Activated naive CD8-positive, alpha-beta T cell treated with anti-CD3 and anti-CD28 coated beads for 36 hours (primary cell): ENCODE measurements at places on chromosomes 7 and 10. TPM values are rescaled to one million over a fixed set of nuclear protein-coding genes. Genes with fewer than 3 reads are reported as not detected.
A peak's percentile ranks its signal among the peaks of the same experiment; 100 is the strongest.

GRCh38 chr7:150855476-150856302 is 3.4 kb downstream of the AOC1 start:
- DNase-seq = no peak
- no peaks in the 10 kb centered on the region for H3K4me1 ChIP-seq
- no peak overlapping the region for H3K4me3 ChIP-seq
- H3K27me3 ChIP-seq = peaks cover 20% of the 10 kb centered on the region
- no peak overlapping the region for H3K27ac ChIP-seq

DNA sequence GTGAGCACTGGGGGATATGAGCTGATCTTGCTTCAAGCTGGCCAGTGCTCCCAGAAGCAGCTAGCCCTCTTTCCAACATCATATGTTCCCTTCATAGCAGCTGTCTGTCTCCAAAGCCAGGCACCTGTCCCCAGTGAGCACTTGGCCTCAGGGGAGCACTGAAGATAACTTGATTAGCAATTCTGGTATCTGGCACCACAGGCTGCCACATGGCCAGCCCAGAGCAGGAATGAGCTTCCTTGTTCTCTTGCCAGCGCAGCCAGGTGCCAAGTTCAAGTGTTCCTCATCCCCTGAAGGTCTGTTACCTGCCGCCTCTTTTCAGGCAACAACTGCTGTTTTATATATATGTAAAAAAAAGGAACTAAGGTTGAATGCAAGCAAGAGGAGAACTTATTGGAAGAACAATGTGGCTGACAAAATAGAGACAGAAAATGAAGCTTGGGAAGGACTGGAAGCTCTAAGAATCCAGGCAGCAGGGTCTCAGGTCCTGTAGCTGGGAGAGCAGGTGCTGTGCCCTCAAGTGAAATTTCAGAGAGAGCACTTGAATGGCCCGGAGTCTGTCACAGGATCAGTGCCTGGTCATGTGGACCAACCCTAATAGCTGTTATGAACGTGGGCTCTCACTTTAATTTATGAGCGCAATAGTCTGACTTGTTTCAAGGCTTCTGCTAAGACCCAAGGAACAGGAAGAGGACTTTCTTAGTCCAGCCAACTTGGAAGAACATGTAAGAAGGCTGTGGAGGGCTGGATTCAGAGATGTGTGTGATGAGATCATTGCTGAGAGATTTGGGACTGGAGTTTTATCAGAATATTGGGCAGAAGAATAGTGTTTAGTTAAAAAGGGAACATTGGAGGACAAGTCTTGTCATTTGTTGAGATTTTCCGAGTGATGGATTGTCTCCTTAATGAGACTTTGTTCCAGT is 267.2 kb downstream of the GLRX3 start:
- H3K4me1 ChIP-seq = no peaks in the 10 kb centered on the region
- peaks cover 3% of the 10 kb centered on the region for H3K27me3 ChIP-seq
- H3K27ac ChIP-seq = no peak overlapping the region
- DNase-seq = no peak
- H3K36me3 ChIP-seq = no peaks in the 10 kb centered on the region
- no peak overlapping the region for H3K4me3 ChIP-seq

DNA sequence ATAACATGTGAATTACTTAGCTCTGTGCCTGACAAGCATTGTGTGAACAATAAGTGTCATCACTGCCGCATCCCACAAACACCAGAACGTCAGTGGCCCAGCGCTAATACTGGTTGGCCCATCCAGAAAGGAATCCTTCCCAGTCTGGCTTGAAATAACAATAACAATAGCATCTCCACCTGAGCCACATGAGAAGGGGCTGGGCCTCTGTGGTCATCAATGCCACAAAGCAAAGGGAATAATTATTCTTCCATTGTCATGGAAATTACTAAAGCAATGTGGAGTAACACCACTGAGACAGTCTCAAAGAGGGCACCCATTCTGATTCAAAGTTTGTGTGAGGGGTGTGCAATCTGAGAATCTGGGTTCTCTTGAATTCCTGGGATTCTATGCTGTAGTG is 105.7 kb upstream of the INHBA start:
- H3K36me3 ChIP-seq = no peaks in the 10 kb centered on the region
- no peak overlapping the region for H3K4me3 ChIP-seq
- no peaks in the 10 kb centered on the region for H3K4me1 ChIP-seq
- H3K27ac ChIP-seq = no peak overlapping the region

DNA sequence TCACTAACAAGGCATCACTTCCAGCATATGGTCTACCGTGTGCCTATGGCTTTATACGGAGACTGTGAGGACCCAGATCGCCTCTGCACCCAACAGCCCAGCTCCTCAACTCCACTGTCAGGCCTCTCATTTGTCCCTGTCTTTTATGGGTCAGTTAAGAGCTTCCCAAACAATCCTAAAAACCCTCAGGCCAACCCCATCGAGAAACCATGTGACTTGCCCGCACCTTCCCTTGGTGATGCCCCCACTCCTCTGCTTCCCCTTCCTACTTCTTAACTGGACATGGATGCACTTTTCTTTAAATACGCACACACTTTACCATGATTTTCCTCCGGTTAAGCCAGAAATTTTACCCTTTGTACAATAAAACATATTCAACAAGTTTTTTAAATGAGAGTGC is 46.8 kb downstream of the BAIAP2L1 start:
- DNase-seq = no peak
- no peak overlapping the region for H3K27ac ChIP-seq
- H3K36me3 ChIP-seq = no peaks in the 10 kb centered on the region

DNA sequence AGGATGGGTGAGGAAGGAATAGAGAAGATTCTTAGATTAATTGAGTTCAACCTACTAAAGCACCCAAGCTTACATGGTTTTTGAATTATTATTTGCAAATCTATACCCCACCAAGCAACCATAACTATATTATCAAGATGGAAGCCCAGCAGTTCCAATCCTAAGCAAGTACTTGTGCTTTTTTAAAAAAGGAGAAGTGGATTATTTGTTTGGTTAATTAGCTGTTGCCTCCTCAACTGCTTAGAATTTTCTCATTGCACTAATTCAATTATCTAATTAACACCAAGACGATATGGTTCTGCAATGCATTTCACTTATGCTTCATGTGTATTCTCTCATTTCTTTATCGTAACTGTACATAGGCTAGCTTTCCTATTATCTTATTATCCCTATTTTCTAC is 27.3 kb upstream of the WIPF3 start:
- peaks cover 22% of the 10 kb centered on the region for H3K27me3 ChIP-seq
- H3K36me3 ChIP-seq = no peaks in the 10 kb centered on the region
- no peak overlapping the region for H3K4me3 ChIP-seq
- no peaks in the 10 kb centered on the region for H3K4me1 ChIP-seq
- no peak overlapping the region for H3K27ac ChIP-seq

DNA sequence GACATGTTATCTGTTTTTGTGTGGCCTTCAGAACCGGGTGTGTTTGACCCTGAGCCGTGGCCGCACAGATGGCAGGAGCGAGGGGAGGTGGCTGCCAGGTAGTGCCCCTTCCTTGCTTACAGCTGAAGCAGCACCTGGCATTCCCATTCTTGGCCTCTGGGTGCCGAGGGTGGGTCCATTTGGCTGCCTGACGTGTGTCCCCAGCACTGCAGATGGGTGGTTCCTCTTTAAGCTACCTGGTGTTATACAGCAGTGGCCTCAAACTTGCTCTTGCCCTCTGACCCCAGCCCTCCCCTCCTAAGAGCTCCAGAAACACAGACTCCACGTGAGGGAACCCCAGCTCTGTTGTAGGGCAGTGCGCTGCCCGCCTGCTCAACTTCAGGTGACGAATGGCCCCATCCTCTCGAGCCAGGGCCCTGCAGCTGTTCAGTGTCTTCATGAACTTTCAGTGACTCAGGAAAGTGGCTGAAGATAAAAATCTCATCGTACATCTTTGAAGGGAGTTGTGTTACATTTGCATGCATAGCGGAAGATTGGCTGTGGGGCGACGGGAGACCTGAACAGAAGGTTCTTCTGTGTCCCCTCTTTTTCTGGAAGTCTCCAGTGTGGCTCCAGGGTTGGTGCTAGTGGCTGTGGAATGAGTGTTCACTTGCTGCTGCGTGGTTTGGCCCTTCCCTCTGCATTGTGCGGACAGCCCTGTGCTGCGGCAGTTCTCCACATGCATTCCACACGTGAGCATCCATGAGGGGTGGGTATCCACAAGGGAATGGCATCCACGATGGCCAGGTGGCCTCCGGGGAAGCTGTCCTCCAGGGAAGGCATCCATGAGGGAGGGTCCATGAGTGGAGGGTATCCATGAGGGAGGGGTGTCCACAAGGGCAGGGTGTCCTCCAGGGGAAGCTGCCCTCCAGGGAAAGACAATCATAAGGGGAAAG is 91.6 kb downstream of the INPP5A start:
- no peak overlapping the region for H3K4me3 ChIP-seq
- peaks cover 31% of the 10 kb centered on the region for H3K4me1 ChIP-seq
- no peaks in the 10 kb centered on the region for H3K27me3 ChIP-seq

Gene MET
- 0.58 TPM for total RNA-seq

- no peaks in the 10 kb centered on the region for H3K27me3 ChIP-seq
- H3K27ac ChIP-seq = no peak overlapping the region
- H3K4me1 ChIP-seq = no peaks in the 10 kb centered on the region
- DNase-seq = no peak
- H3K36me3 ChIP-seq = no peaks in the 10 kb centered on the region
Measured at GRCh38 chr7:139321071-139321745, 19.9 kb upstream of the FMC1 start.

Gene PSD
- 5.2 TPM for total RNA-seq

GRCh38 chr10:76088980-76089379 is 657.6 kb downstream of the LRMDA start:
- H3K36me3 ChIP-seq = no peaks in the 10 kb centered on the region
- DNase-seq = no peak
- no peak overlapping the region for H3K4me3 ChIP-seq
- peaks cover 2% of the 10 kb centered on the region for H3K4me1 ChIP-seq

GRCh38 chr7:24108906-24109376 is 175.0 kb upstream of the NPY start:
- H3K4me1 ChIP-seq = no peaks in the 10 kb centered on the region
- H3K27me3 ChIP-seq = peaks cover 9% of the 10 kb centered on the region
- H3K4me3 ChIP-seq = no peak overlapping the region
- no peaks in the 10 kb centered on the region for H3K36me3 ChIP-seq

Gene AGAP3
- total RNA-seq = 25.3 TPM

- H3K4me1 ChIP-seq = no peaks in the 10 kb centered on the region
- no peak overlapping the region for H3K4me3 ChIP-seq
- no peak overlapping the region for H3K27ac ChIP-seq
Measured at GRCh38 chr7:141915565-141915964, 634 bp upstream of the OR9A4 start.

Gene AOAH
- total RNA-seq = 7.1 TPM

GRCh38 chr7:130393101-130393561 is 12.8 kb downstream of the CPA1 start:
- peaks cover 6% of the 10 kb centered on the region for H3K36me3 ChIP-seq
- DNase-seq = no peak
- H3K27ac ChIP-seq = peak overlapping the region; percentile 0
- H3K27me3 ChIP-seq = no peaks in the 10 kb centered on the region

DNA sequence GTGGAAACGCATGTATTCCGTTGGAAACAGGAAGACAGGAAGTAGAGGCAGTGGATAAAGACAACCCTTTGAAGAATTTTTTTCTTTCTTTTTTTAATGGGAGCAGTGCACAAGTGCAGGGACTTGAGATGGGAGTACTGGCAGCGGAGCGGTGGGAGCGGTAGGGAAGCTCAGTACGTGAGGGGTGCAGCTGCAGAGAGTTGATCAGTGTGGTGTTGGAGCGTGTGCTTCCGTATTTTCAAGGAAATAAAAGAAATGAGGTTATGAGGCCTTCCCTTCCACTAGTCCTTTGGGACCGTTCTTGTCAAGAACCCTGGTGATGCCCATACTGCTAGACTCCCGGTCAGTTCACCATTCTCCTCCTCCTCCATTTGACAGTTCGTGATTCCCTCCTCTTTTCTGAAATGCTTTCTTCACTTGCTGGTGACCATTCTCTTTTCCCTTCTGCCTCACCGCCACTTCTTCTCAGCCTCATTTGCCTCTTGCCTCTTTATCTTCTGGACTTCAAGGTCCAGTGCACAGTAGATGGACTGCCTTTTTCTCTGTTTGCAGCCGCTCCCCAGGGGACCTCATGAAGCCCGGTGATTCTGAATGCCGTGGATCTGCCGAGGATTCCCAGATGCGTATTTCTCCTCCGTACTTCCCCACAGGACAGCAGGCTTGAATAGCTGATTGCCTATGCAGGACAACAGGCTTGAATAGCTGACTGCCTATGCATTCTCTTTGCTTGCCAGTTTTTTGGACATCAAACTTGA is 39.1 kb upstream of the TMEM236 start:
- H3K36me3 ChIP-seq = peaks cover 39% of the 10 kb centered on the region
- no peak overlapping the region for H3K4me3 ChIP-seq
- no peak for DNase-seq

- no peak overlapping the region for H3K4me3 ChIP-seq
- no peak overlapping the region for H3K27ac ChIP-seq
- H3K27me3 ChIP-seq = no peaks in the 10 kb centered on the region
Measured at GRCh38 chr10:113322843-113323242, 230.0 kb upstream of the HABP2 start.

- H3K27me3 ChIP-seq = peaks cover 13% of the 10 kb centered on the region
- no peak overlapping the region for H3K4me3 ChIP-seq
- DNase-seq = no peak
- peaks cover 6% of the 10 kb centered on the region for H3K4me1 ChIP-seq
- no peaks in the 10 kb centered on the region for H3K36me3 ChIP-seq
- H3K27ac ChIP-seq = no peak overlapping the region
Measured at GRCh38 chr10:97919012-97919411, 69.4 kb downstream of the GOLGA7B start.

Gene HYAL4
- total RNA-seq = not detected

- H3K36me3 ChIP-seq = no peaks in the 10 kb centered on the region
- no peak overlapping the region for H3K4me3 ChIP-seq
- peaks cover 53% of the 10 kb centered on the region for H3K27me3 ChIP-seq
- no peak for DNase-seq
- no peak overlapping the region for H3K27ac ChIP-seq
Measured at GRCh38 chr7:22629056-22629455, 97.9 kb upstream of the IL6 start.

- peak overlapping the region; percentile 96 for H3K27ac ChIP-seq
- peaks cover 80% of the 10 kb centered on the region for H3K36me3 ChIP-seq
- H3K27me3 ChIP-seq = no peaks in the 10 kb centered on the region
- peaks cover 98% of the 10 kb centered on the region for H3K4me1 ChIP-seq
- peak overlapping the region; percentile 70 for H3K4me3 ChIP-seq
- DNase-seq = peak; percentile 63
Measured at GRCh38 chr10:11208908-11209829, 191.5 kb downstream of the CELF2 start.

DNA sequence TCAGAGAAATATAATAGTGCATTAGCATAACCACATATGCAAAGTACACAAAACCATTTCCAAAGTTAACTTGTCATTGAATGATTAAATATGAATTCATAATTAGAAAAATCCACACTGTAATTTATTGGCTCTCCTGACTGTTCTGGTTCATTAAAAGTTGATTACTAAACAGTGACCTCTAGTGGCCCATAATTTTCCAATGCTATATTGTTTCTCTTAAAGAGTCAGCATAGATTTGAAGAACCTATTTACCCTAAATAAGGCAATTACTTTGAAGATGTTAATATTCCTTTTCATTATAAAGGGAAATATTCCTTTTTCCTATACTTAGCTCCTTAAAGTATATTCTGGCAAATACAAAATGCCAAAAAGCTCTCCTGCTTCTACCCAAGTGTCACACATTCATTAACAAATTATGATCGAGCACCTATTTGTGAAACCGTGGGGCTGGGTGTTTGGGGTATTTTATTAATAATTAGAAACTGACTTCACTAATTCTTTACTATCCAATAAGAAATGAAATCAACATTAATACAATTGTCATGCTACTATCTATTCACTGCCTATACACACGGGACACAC is 86.2 kb downstream of the HIBADH start:
- H3K4me3 ChIP-seq = no peak overlapping the region
- H3K36me3 ChIP-seq = no peaks in the 10 kb centered on the region
- H3K4me1 ChIP-seq = no peaks in the 10 kb centered on the region
- no peak overlapping the region for H3K27ac ChIP-seq
- DNase-seq = no peak

Gene SMIM30
- 51.4 TPM for total RNA-seq
